ENCODE measurements at places on chromosomes 6 and 20.

GRCh38 chr6:144053601-144054000, 41.8 kb downstream of the SF3B5 start:
- no peak for DNase-seq

DNA sequence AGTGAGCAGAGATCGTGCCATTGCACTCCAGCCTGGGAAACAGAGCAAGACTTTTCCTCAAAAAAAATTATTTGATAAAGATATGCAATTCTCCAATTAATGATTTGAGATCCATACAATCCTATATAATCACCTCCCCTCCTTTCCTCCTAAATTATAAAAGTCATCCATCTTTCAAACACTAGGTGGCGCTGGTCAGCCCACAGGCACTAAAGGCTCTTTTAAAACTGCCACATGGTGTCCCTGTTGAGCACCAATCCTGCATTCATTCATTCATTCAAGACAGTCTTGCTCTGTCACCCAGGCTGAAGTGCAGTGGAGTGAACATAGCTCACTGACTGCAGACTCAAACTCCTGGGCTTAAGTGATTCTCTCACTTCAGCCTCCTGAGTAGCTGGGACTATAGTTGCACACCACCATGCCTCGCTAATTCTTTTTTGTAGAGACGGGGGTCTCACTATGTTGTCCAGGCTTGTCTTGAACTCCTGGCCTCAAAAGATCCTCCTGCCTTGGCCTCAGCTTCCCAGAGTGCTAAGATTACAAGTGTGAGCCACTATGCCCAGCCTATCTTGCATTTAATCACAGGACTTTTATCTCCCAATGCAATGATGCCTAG, 58.7 kb upstream of the SLC2A12 start:
- DNase-seq, result peak; percentile 13

GRCh38 chr20:815914-816606, 17.5 kb upstream of the FAM110A start:
- DNase-seq, result no peak

DNA sequence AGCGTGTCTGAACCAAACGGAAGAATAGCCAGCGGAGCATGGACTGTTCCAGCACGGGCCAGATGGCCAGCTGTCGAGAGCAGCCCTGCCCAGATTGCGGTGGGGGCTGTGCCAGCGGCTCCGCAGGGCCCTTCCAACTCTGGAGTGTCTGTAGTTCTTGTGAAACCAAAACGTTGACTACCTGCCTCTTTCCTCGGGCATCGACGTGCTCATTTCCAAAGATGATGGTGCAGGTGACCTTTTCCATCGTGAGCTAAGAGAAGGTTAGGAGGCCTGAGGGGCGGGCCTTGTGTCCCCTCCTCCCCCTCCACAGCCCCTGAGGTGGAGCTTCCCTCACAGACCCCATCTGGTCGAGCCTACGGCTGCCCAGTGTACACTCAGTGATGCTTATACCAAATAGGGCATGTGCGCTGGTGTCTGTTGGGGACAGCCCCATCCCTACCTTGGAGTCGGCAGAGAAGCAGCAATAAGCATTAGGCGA, 12.9 kb upstream of the C20orf144 start:
- DNase-seq, result no peak

DNA sequence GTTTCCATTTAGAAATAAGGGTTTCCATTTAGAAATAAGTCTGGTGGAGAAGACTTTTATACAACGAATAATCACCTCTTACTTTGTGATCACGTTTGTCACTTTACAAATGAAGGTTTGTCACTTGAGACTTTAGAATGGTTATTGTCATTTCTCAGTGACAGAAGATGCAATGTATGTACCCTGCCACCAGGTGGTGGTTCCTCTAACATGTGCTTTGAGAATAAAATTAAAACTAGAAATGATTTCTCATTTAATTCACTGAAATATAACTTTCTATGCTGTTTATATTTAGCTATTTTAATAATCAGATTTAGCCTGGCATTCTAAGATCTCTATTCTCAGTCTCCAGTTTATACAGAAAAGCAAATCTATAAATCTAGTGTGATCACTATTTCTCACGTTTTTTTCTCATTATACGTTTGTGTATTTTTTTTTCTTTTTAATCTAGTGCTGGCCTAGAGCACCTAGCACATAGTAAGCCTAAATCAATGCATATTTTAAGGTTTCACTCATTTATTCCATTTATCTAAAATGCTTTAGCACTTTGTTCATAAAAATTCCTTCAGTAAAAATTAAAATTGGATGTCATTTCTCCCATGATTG, 57.4 kb upstream of the TFAP2D start:
- no peak for DNase-seq

DNA sequence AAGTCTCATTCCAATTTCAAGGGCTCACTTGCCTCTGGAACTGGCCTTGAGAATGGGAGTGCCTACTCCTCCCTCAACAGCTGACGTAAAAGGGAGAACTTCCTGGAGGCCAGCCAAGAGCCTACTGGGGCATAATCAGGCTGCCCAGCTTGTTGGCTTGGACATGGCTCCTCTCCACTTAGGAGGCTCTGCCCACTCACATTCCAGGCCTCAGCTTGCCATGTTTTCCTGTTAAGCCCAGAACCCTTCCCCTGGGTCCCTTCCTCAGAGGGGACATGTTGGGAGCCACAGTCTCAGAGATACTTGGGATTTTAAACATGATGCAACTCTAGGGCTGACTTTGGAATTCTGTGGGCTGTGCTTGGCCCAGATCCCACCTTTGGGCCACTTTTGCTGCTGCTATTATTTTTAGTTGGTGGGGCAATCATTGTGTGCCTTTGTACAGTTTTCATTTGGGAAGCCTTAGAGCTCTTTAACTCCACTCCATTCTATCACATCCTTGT, 31.5 kb upstream of the ADTRP start:
- peak; percentile 69 for DNase-seq

DNA sequence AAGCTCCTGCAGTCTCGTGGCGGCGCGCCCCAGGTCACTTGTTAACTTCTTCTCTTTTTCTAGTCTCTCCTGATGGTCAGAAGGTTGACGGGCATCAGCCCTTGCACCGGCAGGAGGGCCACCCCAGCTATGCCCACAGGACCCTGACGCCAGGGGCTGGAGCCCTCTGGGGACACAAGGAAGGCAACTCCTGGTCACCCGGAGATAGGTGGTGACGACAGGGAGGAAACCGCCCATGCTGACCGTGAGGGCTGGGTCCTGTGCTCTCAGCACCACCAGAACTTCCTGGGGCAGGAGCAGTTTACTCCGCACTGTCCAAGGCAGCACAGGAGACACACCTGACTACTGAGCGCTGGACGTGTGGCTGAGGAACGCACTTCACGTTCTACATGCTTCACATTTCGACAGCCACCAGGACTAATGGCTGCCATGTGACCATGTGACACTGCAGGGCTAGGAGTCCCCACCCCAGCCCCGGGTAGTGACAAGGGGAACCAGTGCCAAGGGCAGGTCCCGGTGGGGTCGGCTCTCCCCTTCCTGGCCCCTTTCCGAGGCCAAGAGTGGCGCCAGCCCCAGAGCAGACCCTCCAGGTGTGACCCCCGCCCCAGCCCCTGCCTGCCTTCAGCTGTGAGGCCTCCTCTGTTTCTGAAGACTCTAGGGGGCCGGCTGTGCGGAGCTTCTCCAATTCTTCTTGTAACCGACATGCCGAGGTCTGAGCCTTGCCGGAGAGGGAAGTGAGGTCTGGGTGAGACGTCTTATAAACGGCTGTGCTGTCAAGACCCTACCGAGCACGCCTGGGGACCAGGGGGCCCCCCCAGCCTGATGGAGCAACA, 45.2 kb downstream of the DSTN start:
- DNase-seq, result no peak

- no peak for DNase-seq
Observed at GRCh38 chr20:37726971-37727956, 33.4 kb downstream of the CTNNBL1 start.

DNA sequence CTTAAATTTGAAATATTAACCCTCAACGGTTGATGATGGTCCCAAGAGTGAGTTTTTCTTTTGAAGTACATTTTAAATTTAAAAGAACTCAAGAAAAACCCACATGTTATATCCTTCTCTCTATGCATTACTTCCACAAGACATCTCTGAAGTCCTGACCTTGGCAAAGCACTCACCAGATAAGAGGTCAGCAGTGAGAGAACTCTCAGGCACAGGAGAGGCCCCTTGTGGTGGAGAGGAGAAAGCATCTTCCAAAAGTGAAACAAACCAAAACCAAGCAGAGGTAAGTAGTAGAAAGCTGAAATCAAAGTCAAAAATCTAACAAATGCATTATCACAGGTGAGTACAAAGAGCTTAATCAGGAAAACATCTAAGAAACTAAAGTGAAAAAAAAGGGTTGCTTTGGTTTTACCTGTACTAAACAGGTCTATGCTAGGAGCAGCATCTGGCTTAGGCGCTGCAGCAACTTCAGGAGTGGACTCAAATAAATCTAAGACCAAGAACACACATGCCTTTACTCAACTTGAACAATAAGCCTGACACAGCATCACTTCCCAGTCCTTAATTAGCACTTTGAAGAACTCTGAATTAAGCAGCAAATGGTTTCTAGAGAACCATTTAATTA, 80.5 kb downstream of the PRSS35 start:
- no peak for DNase-seq

DNA sequence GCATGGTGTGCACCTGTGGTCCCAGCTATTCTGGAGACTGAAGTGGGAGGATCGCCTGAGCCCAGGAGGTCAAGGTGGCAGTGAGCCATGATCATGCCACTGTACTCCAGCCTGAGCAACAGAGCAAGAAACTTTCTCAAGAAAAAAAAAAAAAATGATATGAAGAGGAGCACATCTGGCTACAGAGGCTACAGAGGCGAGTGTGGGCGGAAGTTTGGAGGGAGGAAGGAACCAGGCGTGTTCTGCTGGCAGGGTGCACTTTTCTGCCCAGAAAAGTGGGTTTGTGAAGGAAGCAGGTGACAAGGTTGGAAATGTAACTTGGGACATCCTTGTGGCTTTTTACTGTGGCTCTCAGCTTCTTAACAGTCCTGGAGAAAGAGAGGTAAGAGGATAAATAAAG, 96.7 kb downstream of the SNX5 start:
- DNase-seq, result no peak

DNA sequence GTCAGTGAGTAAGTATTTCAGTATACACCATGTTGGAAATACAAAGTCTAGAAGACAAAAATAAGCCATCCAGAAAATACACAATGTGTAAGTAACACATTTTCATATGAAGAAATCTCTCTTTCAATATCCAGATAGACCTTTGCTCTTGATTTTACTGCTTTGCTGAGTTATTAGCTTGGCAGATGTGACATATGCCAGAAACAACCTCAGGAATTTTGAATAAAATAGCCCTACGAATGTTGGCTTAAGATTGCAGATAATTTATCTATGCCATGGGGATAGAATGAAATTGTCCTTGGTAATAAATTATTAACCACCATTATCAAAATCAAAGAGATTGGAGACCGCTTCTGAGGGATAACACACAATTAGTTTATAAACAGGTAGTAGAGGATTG, 1036.9 kb upstream of the EPHA7 start:
- no peak for DNase-seq

DNA sequence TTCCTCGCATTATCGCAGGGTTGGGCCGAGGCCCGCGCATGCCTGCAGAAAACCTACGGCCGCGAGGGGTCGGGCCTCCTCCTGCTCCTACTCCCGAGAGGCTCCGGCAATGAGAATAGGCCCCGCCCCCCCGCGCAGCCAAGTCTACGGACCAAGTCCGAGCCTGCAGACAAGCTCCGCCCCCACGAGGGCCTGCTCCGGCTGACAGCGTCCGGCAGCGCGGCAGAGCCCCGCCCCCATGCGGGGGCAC, 3.1 kb upstream of the GPSM3 start:
- peak; percentile 99 for DNase-seq

GRCh38 chr6:3746119-3746691, 5.3 kb downstream of the PXDC1 start:
- no peak for DNase-seq

- DNase-seq, result no peak
Observed at GRCh38 chr6:145212813-145213212, 522.5 kb downstream of the EPM2A start.

GRCh38 chr6:112846681-112847080, 499.6 kb downstream of the RFPL4B start:
- no peak for DNase-seq

DNA sequence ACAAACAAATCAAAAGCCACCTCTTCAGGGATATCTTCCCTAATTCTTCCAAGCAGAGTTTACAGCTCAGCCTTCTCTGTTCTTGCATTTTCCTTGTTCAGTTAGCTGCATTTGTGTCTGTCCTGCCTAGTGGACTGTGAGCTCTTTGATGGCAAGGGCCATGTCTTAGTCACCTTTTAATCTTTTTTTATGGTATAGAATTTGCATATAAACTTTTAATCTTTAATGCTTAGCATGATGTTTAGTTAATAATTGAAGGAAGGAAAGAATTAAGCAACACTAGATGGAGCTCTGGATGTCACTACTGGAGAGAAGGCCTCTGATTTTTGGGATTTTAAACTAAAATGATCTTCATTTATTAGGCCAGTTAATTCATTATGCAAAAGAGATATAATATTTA, 12.1 kb downstream of the PPP2R5D start:
- no peak for DNase-seq

- DNase-seq, result no peak
Observed at GRCh38 chr6:22954749-22955385, 385.5 kb downstream of the HDGFL1 start.

- DNase-seq, result no peak
Observed at GRCh38 chr6:4466769-4467480, 309.3 kb upstream of the CDYL start.

DNA sequence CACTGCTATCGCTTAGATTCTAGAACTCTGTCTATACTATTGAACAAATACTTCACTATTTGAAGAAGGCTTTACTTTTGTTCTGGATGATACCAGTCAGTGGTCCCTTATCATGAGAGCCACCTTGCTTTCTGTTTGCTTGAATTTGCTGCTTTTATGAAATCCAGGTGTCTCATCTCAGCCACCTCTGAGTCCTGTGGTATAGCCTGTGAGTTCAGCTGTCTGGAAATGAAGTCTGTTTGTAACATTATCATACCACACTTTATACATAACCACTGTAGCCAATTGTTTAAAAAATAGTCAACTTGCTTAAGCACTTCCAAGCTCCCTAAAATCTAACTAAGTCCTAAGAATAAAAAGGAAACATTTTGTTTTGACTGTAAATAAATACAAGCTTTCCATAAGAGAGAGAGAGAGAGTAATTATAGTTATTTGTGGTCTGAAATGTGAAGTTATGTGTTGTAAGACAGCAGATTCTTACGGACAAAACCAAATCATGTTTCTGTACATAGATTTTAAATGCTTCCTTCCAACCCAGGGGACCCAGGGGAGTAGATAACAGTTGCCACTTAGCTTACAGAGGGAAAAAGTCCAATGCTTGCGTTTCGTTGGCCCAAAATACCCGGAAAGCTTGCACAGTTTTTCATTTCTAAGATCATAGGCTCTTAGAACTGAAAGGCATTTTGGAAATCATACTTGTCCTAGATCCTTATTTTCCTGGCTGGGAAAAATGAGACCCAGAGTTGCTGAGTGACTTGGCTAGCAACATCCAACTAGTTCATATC, 1107.8 kb upstream of the FLRT3 start:
- DNase-seq, result no peak
